ENCODE measurements at places on chromosomes 5 and 9. TPM values are rescaled to one million over a fixed set of nuclear protein-coding genes. Genes with fewer than 3 reads are reported as not detected.

IL9 gene
- total RNA-seq, result not detected

ANKRD34B gene
- total RNA-seq, result not detected

ASTN2 gene
- 7.5 TPM for total RNA-seq

TRIM7 gene
- 0.38 TPM for total RNA-seq

ADAMTS16 gene
- 0.08 TPM for total RNA-seq

CDH9 gene
- total RNA-seq, result not detected

RMRP gene
- total RNA-seq, result 18,533 TPM

FSD1L gene
- 23.2 TPM for total RNA-seq

FYB1 gene
- 0.56 TPM for total RNA-seq

ADAMTS13 gene
- total RNA-seq, result 2.0 TPM

CD74 gene
- 4,973 TPM for total RNA-seq

AGGF1 gene
- total RNA-seq, result 21.1 TPM

CDHR2 gene
- 0.21 TPM for total RNA-seq

CCDC112 gene
- 0.58 TPM for total RNA-seq

IRX2 gene
- not detected for total RNA-seq

SPAG8 gene
- 0.98 TPM for total RNA-seq

SLC26A2 gene
- total RNA-seq, result 5.7 TPM

TMEM252 gene
- not detected for total RNA-seq

FAM81B gene
- total RNA-seq, result not detected

ARID3C gene
- 0.24 TPM for total RNA-seq

PCDHB7 gene
- not detected for total RNA-seq

GGTA1 gene
- total RNA-seq, result 0.13 TPM

PELO gene
- 7.7 TPM for total RNA-seq

PLCXD3 gene
- total RNA-seq, result not detected

ADAMTSL1 gene
- 0.10 TPM for total RNA-seq

PCDHAC1 gene
- not detected for total RNA-seq

HTR4 gene
- not detected for total RNA-seq

GDNF gene
- not detected for total RNA-seq

PLPPR1 gene
- not detected for total RNA-seq

Data from GM12878 (cell line).